ENCODE measurements at places on chromosomes 11 and 22.

DNA sequence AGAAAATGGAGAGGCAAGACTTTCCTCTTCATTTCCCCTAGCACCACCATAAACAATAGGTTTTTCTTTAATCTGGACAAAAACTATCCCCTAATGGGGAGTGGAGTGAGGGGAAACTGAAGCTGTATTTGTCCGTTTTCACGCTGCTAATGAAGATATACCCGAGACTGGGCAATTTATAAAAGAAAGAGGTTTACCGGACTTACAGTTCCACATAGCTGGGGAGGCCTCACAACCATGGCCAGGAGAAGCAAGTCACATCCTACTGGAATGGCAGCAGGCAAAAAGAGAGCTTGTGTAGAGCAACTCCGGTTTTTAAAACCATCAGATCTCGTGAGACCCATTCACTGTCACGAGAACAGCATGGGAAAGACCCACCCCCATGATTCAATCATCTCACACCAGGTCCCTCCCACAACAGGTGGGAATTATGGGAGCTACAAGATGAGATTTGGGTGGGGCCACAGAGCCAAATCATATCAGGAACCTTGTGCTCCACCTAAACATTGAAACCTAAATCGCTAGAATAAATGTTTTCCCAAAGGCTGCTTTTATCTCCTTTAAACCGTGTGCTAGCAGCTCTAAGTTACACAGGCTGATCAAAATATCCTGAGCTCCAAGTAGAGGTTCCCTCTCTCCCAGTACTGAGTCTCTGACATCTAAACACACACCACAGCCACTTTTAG, 4.3 kb downstream of the UBQLN3 start:
- no peak for DNase-seq

GRCh38 chr11:74575999-74576398, 16.4 kb upstream of the POLD3 start:
- no peak for DNase-seq

- no peak for DNase-seq
Observed at GRCh38 chr22:22771696-22772377, 115.8 kb upstream of the IGLL5 start.

DNA sequence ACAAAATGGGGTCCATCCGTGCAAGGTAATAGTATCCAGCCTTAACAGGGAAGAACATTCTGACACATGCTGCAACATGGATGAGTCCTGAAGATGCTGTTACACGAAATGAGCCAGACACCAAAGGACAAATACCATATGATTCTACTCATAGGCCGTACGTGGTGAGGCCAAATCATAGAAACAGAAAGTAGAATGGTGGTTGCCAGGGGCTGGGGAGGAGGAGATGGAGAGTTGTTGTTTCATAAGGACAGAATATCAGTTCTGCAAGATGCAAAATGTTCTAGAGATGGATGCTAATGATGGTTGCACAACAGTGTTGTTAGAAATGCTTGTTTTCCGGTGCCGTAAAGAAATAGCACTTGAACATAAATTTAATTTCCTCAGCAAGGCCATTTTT, 2.6 kb downstream of the TBX10 start:
- DNase-seq: no peak

GRCh38 chr11:86620891-86621521, 51.4 kb downstream of the ME3 start:
- peak; percentile 57 for DNase-seq

DNA sequence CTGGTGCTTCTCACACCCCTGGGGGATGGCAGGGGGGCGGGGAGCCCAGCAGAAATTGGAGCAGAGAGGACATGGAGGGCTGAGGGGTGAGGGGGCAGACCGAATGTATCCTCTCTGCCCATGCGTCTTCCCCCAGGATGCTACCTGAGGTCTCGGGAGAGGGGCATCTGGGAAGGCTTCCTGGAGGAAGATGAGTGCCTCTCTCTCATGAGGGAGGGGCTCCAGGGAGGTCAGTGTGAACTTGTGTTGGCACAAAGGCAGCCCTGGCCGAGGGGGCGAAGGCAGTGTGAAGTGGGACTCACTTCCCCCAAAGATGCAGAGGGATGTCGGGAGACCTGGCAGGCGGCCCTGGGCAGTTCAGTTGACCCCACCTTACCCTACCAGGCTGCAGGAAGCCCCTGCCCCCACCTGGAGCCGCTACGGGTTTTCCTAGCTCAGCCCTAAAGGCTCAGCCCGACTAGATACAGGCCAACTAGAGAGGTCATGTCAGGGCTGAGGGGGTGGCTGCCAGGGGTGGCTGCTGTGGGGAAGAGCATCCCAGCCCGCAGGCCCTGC, 10.4 kb downstream of the ASCL2 start:
- no peak for DNase-seq

GRCh38 chr22:37442135-37442534, 14.9 kb upstream of the ELFN2 start:
- DNase-seq: no peak

DNA sequence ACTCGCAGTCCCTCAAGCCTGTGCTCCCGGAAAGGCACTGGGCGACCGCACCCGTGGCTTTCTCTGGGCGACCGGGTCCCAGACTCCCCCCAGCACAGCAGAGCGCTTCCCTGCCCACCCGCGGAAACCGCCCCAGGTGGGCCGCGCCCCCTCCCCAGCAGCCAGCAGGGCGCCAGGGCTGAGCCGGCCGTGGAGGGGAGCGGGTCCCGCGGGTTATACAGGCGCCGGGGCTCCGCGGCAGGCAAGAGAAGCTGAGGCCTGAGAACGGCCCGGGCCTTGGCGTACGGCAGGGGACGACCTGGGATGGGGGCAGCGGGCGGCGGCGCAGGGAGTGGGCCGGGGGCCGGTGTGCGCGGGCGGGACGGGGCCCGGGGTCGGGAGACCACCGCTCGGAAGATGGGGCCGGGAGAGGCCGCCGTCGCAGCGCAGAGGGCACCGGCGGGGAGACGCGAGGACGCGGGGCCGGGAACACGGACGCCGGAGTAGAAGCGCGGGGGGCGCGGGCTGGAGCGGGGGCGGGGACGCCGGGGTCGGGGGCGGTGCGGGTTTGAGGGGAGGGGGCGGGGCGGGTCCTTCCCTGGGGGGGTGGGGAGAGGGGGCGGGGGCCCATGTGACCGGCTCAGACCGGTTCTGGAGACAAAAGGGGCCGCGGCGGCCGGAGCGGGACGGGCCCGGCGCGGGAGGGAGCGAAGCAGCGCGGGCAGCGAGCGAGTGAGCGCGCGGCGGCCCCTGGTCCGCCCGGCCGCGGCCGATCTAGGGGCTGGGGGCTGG, at the start of gene MDK:
Gene MDK (plus strand): TSS at position 622 of the 771 bp plus-strand sequence. CDS start 389 bp downstream, outside the sequence.
- peak; percentile 46 for DNase-seq
